Peyer's patch (tissue), 4 donors: ENCODE measurements at places on chromosomes 2 and 18. TPM values are rescaled to one million over a fixed set of nuclear protein-coding genes. Genes with fewer than 3 reads are reported as not detected.

DNA sequence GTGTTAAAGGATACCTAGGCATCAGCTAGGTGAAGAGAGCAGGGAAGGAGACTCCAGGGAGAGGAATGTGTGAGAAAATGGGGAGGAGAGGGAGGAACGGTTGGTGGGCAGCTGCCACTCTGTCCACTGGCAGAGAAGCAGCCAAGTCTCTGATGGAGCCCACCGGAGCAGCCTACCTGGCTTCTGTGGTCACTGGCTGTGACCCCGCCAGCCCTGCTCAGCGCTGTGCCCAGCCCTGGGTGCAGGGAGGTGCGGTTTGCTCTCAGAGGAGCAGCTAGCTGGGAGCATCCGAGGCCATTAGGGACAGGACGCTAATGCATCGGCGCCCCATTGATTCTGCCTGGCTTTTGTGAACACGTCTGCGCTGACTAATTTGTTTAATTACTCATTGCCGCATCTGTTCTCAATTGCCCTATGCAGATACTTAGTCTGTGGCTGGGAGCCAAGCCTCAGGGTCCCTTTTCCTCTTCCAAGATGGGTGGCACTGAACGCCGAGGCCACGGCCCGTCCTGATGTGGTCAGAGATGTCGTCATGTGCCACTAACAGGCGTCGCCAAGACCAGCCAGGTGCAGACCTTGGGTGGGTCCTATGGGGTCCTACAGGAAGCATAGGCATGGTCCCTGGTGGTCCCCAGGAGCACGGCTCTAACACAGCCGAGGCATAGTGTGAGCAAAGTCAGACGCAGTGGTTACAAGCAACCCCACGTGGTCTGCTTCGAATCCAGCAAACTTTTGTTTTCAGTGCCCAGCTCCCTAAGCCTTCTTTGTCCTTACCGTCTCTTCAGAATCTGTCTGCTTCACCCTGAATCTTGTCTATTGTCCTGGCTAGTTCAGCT lies 82.0 kb downstream of the RRM2 start:
- no peak overlapping the region for H3K4me3 ChIP-seq
- no peaks in the 10 kb centered on the region for H3K36me3 ChIP-seq
- H3K27ac ChIP-seq = no peak overlapping the region
- no peak for DNase-seq
- no peaks in the 10 kb centered on the region for H3K4me1 ChIP-seq
- no peaks in the 10 kb centered on the region for H3K27me3 ChIP-seq

- H3K27ac ChIP-seq = peak overlapping the region; percentile 93
- peak overlapping the region; percentile 81 for H3K4me3 ChIP-seq
- H3K36me3 ChIP-seq = no peaks in the 10 kb centered on the region
- H3K4me1 ChIP-seq = no peaks in the 10 kb centered on the region
Measured at GRCh38 chr2:46615986-46616485, 136.7 kb downstream of the TMEM247 start.

DNA sequence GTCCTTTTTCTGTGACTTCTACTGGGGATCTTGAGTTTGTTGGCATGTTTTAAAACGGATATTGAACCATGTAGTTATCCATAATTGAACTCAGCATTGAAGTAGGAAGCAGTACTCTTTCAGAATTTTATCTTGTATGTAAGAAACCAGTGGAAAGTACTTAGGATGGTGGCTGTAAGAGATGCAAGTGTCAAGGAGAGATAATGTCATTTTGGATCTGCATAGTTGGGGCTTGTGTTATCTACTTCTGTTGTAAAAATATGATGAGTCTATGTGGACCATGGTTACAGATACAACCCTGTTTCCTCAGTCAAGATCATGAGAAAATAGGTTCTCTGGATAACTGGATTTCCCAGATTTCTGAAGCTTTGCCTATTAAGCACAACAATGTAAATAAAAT lies 113.7 kb downstream of the NAB1 start:
- peaks cover 5% of the 10 kb centered on the region for H3K4me1 ChIP-seq
- H3K27me3 ChIP-seq = no peaks in the 10 kb centered on the region
- no peak overlapping the region for H3K27ac ChIP-seq
- DNase-seq = no peak

GRCh38 chr2:241003830-241004564 lies 5.6 kb downstream of the SNED1 start:
- no peak overlapping the region for H3K4me3 ChIP-seq
- H3K27ac ChIP-seq = no peak overlapping the region
- H3K27me3 ChIP-seq = no peaks in the 10 kb centered on the region
- H3K4me1 ChIP-seq = no peaks in the 10 kb centered on the region
- no peak for DNase-seq

DNA sequence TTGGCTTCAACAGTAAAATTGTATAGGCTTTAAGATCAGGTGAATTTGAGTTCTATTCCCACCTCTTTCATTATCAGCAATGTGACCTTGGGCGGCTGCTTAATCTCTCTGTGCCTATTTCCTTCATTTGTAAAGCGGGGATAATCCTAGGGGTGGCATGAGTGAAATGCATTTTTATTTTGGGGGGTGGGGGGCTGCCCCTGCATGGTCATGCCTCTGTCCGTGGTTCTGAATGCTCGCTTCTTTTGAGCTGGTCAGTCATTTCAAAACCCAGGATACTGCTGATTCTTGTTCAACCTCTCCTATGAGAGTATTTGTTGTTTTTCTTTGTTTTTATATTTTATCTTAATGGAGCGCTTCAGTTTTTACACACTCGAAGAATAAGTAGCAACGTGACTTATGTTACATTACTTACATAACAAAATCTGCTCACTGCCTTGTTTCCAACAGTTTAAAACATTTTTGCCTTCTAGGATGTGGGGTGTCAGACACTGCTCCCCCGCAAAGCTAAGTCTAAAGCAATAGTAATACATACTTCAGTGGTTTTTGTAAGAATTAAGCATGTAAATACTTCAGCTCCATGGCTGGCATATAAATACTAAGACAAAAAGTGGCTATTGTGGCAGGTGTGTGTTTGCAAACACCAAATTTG lies 152.6 kb upstream of the PELI1 start:
- H3K27ac ChIP-seq = no peak overlapping the region
- no peaks in the 10 kb centered on the region for H3K27me3 ChIP-seq
- DNase-seq = no peak

TSPYL6 gene
- total RNA-seq = not detected

FEV gene
- total RNA-seq = 5.1 TPM

FOXI3 gene
- not detected for total RNA-seq
